Activated T-helper 1 cell treated with anti-CD3 and anti-CD28 coated beads, Interleukin-2, amount 50 U/mL, for 16 hours (primary cell): ENCODE measurements at places on chromosomes 6 and 20.

DNA sequence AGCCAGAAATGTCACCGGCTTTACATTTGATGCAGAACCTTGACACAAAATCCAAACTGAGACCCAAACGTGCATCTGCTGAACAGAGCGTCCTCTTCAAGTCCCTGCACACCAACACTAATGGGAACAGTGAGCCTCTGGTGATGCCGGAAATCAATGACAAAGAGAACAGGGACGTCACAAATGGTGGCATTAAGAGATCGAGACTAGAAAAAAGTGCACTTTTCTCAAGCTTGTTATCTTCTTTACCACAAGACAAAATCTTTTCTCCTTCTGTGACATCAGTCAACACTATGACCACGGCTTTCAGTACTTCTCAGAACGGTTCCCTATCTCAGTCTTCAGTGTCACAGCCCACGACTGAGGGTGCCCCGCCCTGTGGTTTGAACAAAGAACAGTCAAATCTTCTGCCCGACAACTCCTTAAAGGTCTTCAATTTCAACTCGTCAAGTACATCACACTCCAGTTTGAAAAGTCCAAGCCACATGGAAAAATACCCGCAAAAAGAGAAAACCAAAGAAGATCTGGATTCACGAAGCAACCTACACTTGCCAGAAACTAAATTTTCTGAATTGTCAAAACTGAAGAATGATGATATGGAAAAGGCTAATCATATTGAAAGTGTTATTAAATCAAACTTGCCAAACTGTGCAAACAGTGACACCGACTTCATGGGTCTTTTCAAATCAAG is 108.4 kb downstream of the RTN4IP1 start:
- peak; percentile 44 for DNase-seq

DNA sequence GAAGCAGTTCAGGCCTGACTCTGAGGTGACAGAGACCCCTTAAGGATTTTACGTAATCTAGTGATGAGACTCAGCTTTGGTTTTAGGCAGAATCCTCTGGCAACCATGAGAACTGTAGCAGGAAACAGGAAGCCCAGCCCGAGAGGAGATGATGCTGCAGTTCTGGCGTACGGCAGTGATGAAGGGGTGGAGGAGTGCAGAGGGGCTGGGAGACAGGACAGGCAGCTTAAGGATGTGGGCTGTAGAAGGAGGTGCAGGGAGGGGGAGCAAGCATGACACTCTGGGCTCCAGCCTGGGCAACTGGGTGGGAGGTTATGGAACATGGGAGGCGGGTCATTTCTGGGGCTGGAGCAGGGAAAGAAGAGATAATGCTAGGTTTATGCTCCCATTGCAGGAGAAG is 67.1 kb downstream of the LRFN2 start:
- DNase-seq, result no peak

DNA sequence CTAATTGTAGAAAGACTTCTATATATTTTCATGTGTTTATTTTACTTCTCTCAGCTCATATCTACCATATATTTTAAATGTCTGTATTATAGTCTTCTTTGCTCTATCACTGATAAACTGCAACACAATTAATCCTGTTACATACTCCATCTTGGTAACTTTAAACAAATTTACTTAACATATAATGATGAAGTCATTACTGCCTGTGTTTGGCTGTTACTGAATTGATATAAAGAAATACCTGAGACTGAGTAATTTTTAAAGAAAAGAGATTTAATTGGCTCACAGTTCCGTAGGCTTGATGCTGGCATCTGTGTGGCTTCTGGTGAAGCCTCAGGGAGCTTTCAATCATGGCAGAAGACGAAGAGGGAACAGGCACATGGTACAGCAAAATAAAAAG is 1480.4 kb downstream of the HACE1 start:
- DNase-seq, result no peak

DNA sequence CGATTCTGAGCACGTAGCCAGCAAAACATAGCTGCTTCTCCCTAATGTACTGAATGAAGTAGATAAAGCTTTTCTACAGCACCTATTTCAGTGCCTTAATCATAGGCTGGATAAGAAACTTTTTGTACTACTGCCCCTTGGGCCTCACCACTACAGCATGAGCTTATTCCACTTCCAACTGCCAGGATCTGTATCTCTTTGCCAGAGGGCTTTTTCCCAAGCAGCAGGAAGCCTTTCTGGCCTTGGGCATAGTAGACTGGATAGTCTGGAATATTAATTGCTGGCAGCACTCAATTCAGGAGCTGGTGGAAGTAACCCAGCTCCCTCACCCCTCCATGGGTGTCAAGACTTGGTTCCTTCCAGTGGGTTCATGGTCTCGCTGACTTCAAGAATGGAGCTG is 43.6 kb downstream of the ANKEF1 start:
- no peak for DNase-seq

DNA sequence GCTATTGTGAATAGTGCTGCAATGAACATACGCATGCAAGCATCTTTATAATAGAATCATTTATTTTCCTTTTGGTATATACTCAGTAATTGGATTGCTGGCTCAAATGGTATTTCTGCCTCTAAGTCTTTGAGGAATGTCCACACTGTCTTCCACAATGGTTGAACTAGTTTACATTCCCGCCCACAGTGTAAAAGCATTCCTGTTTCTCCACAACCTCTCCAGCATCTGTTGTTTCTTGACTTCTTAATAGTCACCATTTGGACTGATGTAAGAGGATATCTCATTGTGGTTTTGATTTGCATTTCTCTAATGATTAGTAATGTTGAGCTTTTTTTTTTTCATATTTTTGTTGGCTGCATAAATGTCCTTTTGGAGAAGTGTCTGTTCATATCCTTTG is 208.7 kb downstream of the PHF3 start:
- DNase-seq, result no peak

DNA sequence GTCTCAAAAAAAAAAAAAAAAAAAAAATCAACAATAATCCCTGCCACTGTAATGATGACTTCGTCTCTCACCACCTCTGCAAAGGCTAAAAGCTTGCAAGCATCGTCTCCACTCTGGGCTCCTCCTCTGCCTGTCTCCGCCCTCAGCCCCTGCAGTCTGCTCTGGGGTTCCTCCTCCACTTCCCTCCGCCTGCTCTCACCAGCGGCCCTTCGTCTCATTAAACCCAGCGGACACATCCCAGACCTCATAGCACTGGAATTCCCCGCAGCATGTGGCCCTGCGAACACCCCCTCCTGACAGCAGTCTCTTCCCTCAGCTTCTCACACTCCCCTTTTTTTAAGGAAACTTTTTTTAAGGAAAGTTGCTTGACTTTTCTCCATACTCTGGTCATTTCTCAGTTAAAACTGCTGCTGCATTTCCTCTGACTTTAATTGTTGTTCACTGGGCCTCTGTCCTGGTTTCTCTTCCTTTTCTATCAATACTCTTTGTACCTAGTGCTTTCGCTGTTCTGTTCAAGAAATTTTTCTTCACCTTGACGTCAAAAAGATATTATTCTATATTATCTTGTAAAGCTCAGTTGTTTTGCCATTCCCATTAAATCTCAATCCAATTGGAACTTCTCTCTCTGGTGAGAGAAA is 70.9 kb upstream of the PLEKHG1 start:
- no peak for DNase-seq
